Iris pigment epithelial cell (primary cell): ENCODE measurements at places on chromosomes 12 and 14.

DNA sequence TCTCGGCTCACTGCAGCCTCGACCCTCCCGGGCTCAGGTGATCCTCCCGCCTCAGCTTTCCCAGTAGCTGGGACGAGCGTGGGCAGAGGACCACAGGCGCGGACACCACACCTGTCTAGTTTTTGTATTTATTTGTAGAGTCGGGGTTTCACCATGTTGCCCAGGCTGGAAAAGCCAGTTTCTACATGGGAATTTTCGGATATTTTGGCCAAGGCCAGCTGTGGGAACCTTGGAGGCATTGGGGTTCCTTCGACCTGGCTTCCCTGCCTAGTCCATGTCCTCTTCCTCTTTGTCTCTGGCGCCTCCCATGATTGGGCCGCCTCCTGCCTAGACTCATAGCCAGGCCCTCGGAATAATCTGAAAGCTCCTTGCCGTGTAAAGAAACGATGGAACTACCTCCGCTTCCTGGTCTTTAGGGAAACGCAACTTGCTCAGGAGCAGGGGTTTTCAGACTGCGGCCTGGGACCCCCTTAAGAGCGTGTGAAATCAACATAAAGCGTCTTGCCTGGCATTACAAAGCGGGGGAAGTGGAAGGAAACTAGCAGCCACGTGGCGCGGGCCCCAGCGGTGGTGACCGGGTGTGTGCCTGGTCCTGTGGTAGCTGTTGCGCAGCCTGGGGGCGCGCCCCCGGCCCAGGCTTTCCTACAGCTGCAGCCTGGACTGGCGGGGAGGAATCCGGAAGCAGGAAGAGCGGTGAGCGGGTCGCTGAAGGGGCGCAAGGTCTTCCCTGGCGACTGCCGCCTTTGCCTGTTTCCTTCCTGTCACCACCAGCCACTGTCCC, 1.4 kb upstream of the HSP90AA1 start:
- peak; percentile 16 for DNase-seq

- DNase-seq: peak; percentile 36
These were observed 33.4 kb upstream of the RNASE3 start for GRCh38 chr14:20857630-20858261.

DNA sequence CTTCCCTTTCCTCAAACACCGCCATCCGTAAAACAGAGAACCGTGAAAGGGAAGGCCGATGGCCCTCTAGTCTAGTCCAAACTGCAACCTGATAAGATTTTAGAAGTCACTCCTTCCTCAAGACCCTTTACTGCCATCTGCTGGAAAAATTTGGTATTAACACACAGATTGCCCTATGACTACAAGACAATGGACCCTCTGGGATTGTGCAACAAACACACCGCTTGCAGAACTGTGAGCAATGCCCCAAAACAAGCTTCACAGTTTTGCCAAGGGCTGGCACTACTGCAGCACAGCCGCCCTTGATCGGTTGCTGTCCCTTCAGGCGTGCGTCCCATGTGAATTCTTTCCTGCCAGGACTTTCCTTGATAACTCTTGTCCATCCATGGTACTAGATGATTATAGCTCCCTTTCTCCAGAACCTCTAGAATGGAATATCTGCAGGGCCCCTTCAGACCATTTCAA, 23.1 kb downstream of the LLPH start:
- DNase-seq: peak; percentile 92

GRCh38 chr12:120822832-120823503, 81.2 kb downstream of the SPPL3 start:
- DNase-seq: no peak

DNA sequence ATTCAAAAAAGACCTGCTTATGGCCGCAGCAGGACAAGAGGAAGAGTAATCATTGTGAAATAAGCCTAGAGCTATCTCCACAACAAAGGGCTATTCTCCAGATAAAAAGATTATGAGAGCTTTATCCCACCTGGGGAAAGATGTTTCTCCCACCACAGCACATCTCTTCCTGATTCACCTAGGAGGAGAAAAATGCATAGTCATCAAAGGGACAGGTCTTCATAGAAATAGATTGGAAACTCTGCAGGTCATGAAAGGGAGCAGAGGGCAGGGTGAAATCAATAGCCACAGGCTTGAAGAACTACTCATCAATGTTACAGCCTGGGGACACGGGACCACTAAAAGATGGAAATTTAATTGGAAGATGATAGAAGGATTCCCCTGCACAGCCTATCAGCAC, 453.8 kb upstream of the TMEM132C start:
- no peak for DNase-seq

GRCh38 chr12:47551426-47551851, 154.4 kb downstream of the RPAP3 start:
- peak; percentile 12 for DNase-seq

- no peak for DNase-seq
These were observed 305.6 kb downstream of the KCNH5 start for GRCh38 chr14:62739647-62740046.

GRCh38 chr14:95516554-95517181, at the start of gene SYNE3:
TSS of gene SYNE3 (minus strand) at chr14:95516650. CDS start at chr14:95475821, 40,829 bp downstream.
- DNase-seq: no peak

- no peak for DNase-seq
These were observed 210.8 kb downstream of the SLC41A2 start for GRCh38 chr12:104747330-104747729.

DNA sequence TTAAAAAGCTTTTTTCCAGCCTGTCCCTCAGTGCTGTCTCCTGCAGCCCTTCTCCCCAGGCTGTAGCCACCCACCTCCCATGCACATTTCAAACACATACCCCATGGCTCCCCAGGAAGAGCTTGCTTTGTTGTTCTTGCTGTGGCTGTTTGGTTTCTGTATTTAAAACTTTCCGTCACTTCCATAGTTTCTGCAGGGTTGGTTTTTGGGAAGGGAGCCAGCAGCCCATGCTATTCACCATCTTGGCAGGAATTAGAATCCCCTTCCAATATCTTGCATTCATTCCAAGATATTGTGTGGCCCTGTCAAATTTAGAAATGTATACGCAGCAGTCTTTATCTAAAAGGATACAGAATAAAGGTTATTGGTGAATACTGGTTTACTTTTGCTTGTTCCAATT, 29.6 kb downstream of the CFAP251 start:
- no peak for DNase-seq

DNA sequence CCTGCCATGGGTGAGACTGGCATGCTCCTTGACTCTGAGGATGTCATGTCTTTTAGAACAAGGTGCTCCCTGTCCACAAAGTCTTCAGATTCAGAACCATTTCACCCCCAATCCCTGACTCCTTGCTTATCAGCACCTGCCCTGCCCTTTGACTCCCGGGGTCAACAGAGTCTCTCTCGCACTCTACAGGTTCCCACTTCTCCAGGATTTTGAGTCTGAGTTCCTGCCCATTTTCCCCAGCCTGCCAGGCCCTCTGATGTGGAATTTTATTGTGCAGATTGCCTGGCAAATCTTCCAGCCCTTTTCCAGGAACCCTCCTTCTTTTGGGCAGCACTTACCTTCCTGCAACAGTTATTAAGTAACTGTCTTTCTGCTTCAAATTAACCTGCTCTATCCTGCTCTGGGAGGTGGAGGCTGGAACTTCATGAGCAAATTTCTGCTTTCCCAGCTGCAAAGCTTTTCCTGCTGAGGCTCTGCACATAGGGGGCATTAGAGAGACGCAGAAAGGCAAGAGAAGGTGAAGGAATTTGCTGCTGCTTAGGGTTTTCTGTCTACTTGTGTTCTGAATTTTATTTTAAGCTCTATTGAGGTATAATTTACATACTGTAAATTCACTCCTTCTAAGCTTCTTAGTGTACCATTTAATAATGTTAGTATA, 259.1 kb downstream of the PCNX1 start:
- peak; percentile 89 for DNase-seq

- no peak for DNase-seq
These were observed 367.6 kb downstream of the RPS29 start for GRCh38 chr14:49218436-49219092.

DNA sequence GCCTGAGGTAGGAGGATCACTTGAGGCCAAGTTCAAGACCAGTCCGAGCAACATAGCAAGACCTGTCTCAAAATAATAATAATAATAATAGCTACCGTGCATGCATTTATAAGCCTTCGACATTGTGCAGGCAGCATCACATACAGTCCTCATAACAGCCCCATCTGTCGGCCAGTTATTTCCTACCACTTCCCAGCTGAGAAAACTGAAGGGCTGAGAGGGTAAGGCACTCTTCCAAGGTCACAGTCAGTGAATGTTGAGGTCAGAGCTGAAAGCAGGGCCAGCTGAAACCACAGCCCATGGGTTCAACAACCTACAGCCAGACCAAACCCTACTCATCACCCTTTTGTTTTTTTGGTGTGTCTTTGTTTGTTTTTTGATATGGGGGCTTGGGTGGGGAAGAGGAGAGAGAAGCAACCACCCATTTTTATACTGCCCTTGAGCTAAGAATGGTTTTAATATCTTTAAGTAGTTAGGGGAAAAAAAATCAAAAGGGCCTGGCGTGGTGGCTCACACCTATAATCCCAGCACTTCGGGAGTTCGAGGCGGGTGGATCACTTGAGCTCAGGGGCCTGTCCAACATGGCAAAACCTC, 16.8 kb upstream of the ITPK1 start:
- peak; percentile 56 for DNase-seq

- DNase-seq: no peak
These were observed 187.5 kb upstream of the DIO3 start for GRCh38 chr14:101373690-101374295.

GRCh38 chr12:39852346-39852745, 232.7 kb upstream of the ABCD2 start:
- DNase-seq: no peak

- DNase-seq: no peak
These were observed 15.0 kb upstream of the NR2C1 start for GRCh38 chr12:95088379-95088778.

- DNase-seq: peak; percentile 76
These were observed 65.0 kb downstream of the SETD3 start for GRCh38 chr14:99415496-99416281.

GRCh38 chr12:42235426-42235825, 2.6 kb downstream of the YAF2 start:
- DNase-seq: no peak

- DNase-seq: no peak
These were observed 4.2 kb downstream of the GSG1 start for GRCh38 chr12:13099066-13099843.

DNA sequence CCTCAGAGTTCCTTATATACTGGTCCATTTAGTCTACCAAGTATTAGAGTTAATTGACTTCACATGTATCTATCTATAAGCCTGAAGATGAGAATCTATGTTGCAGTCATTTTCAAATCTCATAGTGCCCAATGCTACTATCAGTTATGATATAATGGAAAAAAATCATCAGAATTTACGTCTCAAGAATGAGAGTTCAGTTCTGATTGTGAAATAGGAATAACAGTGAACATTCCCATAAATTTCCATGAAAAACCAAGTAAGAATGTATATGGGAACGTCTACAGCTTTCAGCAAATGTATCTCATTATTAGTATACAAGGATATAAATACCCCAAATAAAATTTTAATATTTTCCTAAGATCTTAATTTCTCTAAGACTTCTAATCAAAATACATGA, 77.2 kb downstream of the PPP1R12A start:
- no peak for DNase-seq

DNA sequence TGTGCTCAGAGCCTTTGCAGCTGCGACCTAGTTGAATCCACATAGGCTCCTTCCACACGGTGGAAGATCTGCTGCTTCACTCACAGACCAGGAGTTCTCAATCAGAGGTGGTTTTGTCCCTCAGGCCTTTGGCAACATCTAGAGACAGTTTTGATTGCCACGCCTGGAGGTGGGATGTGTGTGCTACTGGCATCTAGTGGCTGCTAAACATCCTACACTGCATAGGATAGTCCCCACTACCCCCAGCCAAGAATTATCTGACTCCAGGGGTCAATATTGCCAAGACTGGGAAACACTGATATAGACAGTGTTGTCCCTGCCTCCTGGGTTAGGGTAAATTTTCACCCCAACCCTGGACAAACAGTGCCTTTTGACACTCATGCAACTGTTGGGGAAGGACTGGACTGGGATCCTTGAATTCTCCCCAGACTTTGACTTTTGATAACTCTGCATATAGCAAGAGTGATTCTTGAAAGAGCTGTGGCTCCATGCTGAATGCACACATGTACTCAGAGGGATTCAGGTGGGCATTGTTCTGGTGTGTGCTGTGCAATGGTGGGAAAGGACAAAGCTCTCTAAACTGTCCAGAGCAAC, 39.8 kb downstream of the BAZ2A start:
- peak; percentile 49 for DNase-seq

DNA sequence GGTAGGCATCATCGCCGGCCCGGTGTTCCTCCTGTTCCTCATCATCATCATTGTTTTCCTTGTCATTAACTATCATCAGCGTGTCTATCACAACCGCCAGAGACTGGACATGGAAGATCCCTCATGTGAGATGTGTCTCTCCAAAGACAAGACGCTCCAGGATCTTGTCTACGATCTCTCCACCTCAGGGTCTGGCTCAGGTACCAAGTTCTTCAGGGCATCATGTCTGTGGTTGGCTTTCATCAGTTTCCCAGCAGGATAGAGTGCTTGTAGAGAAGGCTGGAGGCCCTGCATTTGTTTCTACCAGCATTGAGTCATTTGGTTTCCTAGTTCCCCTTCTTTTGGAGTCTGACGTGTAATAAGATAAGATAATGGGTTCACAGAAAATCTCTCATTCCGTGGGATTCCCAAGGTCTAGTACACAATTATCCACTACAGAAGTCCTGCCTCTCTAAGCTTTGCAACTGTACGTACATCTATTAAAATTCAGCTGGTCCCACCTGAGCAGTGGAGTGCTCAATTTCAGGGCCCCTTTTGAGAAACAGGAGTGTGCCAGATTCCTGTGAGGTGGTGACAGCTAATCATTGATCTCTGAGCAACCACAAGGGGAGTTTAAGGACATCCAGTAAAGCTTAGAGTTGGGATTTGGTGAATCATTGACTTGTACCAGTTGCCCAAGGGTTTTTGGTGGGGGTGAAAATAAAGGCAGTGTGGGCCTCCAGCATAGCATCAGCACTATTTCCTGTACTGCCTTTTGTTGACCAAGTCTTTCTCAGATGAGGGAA, 25.1 kb downstream of the ACVR1B start:
- DNase-seq: peak; percentile 88

- peak; percentile 94 for DNase-seq
These were observed 61.6 kb downstream of the ARL6IP4 start for GRCh38 chr12:123041811-123042655.

DNA sequence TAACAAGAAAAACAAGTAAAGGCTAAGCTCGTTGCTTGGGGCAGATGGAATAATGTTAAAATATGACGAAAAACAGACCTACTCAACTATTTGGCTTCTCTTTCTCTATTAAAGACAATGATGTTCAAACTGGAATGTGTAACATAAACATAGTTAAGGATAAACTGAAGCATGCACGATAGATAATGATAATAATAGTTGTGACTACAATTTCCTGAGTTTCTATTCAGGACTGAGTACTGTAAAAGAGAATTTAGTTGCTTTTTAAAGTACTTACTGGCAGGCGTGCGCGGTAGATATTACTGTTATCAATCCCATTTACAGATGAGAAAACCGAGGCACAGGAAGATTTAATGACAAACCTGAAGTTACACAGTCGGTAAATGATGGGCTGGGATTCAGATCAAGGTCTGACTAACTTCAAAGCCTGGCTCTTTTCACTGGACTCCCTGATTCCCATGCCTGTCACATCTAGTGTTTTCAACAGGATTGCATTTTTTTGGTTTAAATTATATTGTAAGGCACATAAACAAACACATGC, 103.0 kb downstream of the CRADD start:
- DNase-seq: peak; percentile 59

- no peak for DNase-seq
These were observed 5.6 kb upstream of the GOLGA3 start for GRCh38 chr12:132834181-132834711.

GRCh38 chr12:62808166-62808879, 126.6 kb downstream of the PPM1H start:
- DNase-seq: no peak

GRCh38 chr12:120362516-120363273, 6.3 kb downstream of the MSI1 start:
- no peak for DNase-seq
